SW480 (cell line): ENCODE measurements at places on chromosomes 3 and 15.

- no peak for DNase-seq
Observed at GRCh38 chr15:51846066-51846462, 16.6 kb downstream of the TMOD3 start.

DNA sequence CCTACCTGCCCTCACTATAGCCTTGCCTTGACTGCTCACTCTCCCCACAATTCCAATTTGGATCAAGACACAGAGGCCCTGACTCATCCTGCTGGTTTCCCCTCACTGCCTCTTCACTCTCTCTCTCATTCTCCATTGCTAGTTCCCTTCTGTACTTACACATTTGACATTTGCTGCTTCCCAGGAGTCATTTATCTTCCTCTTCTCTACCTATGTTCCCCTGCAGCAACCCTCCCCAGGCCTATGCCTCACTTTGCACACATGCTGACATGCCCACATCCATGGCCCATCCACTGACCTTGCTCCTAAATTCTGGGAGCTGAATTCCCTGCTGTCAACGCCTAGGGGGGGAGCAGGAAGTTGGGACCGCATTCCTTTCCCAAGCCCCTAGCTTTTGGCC lies 82.2 kb downstream of the SRGAP3 start:
- no peak for DNase-seq

DNA sequence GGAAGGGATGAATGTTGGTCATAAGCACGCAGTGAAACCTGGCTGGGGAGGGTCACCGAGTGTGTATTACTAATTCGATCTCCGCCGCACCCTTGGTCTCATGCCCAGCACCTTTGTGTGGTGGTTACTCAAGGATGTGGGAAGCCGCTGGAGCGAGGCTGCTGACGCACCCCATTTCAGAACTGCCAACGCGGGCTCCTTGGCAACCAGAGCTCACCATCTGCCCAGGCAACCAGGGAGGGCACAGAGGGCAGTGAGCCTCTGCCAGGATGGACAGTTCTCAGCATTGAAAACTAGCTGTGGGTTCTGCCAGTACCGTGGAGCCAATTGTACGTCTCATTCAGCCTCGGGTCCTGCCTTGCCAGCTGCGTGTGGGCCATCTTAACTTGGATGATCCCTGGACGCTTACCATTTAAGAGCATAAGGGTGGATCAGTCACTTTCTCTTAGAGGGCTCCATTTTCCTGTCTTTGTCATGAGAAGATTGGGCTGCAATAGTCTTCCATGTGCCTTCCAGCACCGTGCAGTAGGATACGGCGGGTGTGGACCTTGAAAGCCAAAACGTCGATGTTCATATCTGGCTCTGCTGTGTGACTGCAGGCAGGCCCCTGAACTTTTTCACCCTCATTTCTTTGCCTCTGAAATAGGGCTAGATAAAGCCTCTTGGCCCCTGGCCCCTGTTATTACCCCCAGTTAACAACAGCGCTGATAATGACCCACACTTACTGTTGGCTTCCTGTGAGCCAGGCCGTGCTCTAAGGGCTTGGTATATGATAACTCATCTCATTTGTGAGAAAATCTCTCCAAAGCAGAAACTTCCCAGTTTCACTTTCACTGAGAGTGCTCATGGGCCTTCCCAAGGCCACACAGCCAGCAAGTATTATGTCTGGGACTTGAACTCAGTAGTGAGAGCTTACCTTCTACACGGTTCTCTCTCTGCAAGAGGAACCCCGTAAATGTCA lies 238.8 kb downstream of the OPA1 start:
- no peak for DNase-seq

GRCh38 chr3:31373681-31374080 lies 159.0 kb upstream of the STT3B start:
- no peak for DNase-seq

DNA sequence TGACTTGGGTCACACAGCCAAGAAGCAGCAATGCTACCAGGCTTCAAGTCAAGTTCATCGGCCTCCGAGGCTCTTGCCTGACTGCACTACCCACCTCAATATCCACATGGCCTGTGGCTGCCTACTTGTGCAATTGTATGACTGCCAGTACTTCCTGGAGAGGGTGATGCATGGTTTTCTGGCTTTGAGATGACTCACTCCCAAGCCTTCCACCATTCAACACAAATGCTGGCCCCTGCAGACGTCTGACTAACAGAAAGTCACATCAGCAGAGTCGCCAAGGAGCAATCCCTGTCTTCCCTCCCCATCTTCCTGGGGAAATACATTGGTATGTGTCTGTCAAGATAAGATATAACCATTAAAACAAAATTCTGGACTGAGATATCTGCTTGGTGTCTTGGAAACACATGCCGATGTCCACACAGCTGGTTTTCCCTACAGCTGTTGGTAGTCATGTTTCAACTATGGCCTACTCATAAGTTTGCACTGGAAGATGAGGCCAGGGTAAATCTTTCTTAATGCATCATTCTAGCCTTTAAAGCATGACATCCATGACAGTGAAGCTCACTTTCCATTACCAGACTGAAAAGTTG lies 79.6 kb upstream of the SPATA12 start:
- DNase-seq: peak; percentile 36

DNA sequence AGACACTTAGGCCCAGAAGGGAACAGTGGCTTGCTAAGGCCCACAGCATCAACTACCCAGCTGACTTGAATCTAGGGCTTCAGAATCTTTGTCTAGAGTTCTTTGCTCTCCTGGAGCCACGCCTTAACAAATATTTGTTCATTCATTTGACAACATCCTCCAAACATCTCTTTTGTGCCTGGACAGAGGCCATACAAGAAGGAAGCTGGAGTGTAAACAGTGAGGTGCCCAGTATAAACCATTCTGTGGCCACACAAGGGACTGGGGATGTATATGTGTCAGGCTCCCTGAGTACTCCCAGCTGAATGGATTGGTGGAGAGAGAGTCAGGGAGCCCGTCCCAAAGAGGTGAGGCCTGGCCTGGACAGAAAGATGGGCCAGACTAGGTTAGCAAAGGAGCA lies 3.4 kb downstream of the CIB2 start:
- no peak for DNase-seq

- DNase-seq: no peak
Observed at GRCh38 chr15:41474436-41474835, 19.2 kb upstream of the ITPKA start.

- DNase-seq: no peak
Observed at GRCh38 chr15:35174948-35175347, 89.9 kb upstream of the NANOGP8 start.

GRCh38 chr3:17655743-17656142 lies 86.7 kb downstream of the TBC1D5 start:
- no peak for DNase-seq

DNA sequence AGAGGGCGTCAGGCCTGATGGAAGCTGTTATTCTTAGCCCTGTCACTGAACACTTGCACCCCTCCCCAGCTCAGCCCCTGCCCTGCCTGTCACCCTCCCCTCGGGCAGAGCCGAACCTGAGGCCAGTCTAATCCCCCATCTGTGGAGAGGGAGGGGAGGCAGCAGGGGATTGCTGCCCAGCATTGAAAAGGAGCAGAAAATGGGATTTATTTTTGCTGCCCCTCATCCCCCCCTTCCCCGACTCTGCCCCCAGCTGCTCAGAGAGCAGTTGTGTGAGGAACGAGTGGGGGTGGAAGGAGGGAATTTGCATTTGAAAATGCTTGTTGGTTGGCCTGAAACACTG lies 71.6 kb downstream of the EPHB3 start:
- DNase-seq: no peak

DNA sequence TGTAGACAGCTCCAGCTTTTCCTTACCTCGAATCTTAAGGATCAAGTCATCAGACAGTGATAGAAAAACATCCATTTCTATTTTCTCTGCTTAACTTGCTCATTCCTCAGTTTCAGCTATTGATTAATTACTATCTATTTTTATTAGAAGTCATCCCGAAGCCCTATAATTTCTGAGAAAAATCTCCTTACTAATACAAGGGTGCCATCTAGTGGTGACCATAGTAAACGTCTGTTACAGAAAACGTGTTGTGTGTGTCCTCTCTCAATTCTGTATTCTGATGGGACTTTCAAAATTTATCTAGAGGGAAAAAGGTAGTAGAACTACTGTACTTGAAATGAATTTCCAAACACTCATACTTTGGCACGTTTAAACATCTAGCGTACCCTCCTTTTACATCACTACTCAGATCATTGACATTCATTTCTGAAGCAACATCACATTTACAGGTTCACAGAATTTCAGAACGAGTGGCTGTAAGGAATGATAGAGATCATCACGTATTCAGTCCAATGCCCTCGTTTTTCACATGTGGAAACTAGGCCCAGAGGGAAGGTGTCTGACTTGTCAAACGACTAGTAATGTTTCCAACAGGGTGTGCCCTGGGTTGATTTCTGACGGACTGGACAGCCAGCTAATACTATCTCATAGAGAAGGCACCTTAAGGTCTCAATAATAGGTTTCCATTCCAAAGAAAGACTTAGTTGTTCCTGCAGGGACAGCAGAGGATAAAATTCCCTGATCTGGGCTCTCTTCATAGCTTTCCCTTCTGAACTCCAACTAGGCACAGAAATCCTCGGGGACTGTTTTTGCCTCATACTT lies 25.6 kb downstream of the HACD2 start:
- DNase-seq: peak; percentile 48

DNA sequence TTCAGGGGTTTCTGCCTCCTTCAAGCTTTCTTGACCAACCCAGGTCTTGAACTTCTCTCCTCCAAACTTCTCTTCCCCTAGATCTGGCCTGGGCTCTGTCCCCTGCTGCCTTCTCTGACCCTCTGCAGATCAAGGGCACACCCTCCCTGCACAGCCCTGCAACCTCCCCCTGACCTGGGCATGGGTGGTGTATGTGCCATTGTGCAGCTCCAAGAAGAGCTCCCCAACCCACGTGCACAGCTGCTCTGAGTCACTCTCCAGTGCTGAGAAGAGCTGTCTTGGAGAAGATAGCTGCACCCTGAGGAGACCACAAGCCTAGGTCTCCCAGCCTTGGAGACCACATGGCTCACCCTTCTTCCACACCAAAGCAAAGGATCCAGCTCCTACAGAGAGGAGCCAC lies 8.0 kb downstream of the MAN2C1 start:
- DNase-seq: no peak

GRCh38 chr3:10561162-10561945 lies 56.0 kb upstream of the ATP2B2 start:
- DNase-seq: no peak

- peak; percentile 78 for DNase-seq
Observed at GRCh38 chr15:91055548-91056331, 33.3 kb upstream of the VPS33B start.

DNA sequence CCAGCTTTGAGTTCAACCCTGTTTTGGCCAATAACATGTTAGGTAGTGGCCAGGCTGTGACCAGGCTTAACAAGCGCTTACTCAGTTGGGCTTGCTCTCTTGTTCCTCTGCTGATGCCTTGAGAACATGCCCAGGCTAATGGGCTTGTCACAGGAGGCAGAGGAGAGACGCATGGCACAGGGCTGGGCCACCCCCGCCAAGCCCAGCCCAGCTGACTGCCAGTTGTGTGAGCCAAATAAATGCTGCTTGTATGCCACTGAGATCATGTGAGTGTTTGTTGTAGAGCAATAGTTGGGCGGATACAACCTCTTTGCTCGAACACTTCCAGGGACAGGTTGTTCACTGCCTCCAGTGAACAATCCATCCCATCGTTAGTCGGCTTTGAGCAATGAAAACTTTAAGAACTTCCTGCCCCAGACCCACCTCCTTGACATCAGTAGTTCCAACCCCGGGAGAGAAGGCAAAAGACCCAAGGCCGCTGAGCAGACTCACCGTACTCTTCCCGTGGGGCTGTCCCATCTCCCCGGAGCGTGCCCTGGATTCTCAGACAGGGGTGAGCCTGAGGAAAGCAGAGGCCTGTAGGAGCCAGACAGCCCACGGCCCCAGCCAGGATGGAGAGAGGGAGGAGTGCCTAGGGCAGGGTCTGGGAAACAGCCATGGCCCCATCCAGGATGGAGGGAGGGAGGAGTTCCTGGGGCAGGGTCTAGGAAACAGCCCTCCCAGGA lies 4.1 kb downstream of the PLA2G4F start:
- DNase-seq: no peak

GRCh38 chr3:4980229-4981203 lies 1.3 kb downstream of the BHLHE40 start:
- peak; percentile 87 for DNase-seq

DNA sequence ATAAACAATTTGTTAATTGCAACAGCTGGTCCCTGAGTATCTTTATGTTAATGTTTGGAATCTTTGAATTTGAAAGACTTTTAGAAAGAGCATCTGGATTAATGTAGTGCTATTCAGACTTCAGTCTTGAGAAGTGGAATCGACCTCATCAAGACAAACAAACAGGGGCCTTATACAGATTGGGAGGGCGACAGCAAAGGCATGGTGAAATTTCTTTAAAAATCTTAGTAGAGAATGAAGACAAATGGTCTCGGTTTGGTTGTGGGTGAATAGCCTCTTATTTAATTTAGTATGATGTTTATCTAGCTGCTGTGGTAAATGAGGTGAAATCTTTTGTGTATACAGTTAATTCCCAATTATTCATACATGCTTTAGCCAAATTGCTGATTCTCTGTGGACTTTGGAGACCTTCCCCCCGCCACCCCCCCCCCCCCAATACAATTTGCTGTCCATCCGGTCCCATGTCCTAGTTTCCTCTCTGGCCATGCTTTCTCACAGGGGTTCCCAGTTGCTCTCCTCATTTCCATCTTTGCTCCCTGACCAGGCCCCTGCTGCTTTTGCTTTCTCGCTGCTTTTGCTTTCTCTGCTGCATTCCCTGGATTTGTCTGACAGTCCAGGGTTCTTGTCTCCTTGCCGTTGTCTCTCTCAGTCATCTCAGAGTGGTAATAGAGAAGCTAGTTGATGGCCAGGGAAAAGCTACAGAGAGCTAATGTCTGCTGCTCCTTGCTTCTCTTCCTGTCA lies 135.3 kb downstream of the FNDC3B start:
- no peak for DNase-seq

DNA sequence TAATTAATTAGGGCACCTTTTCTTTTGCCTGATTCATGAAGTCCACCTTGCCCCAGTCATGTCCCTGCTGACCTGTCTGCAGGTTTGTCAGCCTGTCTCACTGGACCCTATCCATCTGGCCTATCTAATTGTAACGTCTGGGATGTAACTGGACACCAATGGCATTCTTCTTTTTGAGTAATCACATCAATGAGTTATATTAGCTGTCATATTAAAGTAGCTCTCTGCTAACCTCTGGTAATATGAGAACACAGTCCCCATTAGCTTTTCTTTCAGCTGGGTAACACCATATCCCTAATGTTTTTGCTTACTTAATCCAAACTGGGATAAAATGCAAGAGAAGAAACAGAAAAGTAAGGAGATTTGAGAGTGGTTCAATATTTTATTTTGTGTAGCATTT lies 166.2 kb upstream of the VEPH1 start:
- peak; percentile 9 for DNase-seq

GRCh38 chr3:43328653-43329052 lies 42.3 kb downstream of the SNRK start:
- no peak for DNase-seq

GRCh38 chr15:69602921-69603320 lies 150.3 kb downstream of the RPLP1 start:
- DNase-seq: no peak

DNA sequence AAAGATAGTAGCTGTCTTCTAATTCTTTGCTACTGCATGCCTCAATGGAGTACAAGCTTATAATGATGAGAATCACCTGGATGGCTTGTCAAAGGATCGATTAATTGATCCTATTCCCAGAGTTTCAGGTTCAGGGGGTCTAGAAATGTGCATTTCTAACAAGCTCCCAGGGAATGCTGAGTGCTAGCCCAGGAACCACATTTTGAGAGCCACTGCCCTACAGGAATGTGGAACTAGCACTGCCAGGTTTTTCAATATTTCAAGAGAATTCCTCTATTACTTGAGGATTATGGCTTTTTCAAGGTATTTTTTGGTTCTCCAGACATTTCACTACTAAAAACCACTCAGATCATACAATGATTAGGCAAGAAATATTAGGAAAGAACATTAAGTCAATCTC lies 52.7 kb downstream of the RARB start:
- no peak for DNase-seq
